OCI-LY7 (cell line): ENCODE measurements at places on chromosomes 1 and 21. TPM values are rescaled to one million over a fixed set of nuclear protein-coding genes. Genes with fewer than 3 reads are reported as not detected.

DNA sequence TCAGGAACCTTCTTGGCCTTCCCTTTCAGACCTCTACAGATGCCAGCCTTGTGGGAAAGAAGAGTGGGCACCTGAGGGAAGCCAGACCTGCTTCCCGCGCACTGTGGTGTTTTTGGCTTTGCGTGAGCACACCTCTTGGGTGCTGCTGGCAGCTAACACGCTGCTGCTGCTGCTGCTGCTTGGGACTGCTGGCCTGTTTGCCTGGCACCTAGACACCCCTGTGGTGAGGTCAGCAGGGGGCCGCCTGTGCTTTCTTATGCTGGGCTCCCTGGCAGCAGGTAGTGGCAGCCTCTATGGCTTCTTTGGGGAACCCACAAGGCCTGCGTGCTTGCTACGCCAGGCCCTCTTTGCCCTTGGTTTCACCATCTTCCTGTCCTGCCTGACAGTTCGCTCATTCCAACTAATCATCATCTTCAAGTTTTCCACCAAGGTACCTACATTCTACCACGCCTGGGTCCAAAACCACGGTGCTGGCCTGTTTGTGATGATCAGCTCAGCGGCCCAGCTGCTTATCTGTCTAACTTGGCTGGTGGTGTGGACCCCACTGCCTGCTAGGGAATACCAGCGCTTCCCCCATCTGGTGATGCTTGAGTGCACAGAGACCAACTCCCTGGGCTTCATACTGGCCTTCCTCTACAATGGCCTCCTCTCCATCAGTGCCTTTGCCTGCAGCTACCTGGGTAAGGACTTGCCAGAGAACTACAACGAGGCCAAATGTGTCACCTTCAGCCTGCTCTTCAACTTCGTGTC is 995 bp upstream of the ZBTB48 start:
- DNase-seq = no peak

- no peak for DNase-seq
Observed at GRCh38 chr1:29531596-29531995, 295.3 kb downstream of the PTPRU start.

- DNase-seq = no peak
Observed at GRCh38 chr1:206647224-206647623, 11.9 kb downstream of the DYRK3 start.

GRCh38 chr1:163604896-163605295 is 283.1 kb downstream of the NUF2 start:
- DNase-seq = no peak

- no peak for DNase-seq
Observed at GRCh38 chr1:83017276-83017675, 981.7 kb downstream of the TTLL7 start.

DNA sequence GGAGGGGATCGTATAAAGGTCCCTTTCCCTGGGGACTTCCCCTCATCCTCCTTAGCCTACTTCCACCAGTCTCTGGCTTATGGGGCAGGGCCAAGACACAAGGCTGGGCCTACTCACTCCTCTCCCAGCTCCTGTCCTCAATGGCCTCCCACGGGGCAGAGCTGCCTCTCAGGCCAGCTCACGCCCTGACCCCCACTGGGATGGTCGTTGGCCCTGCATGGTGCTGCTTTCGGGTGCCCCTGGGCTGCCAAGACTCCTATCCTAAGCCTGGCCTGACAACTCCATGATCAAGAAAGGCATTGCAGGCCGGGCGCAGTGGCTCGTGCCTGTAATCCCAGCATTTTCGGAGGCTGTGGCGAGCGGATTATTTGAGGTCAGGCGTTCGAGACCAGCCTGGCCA is 6.2 kb downstream of the CPLANE2 start:
- DNase-seq = no peak

The IGSF21 gene
- total RNA-seq = 0.17 TPM in 1 of 2 replicates, not detected in the other

The ERICH3 gene
- not detected in 2 replicates for total RNA-seq
